GM23248 (cell line): ENCODE measurements at places on chromosomes 3 and 15. TPM values are rescaled to one million over a fixed set of nuclear protein-coding genes. Genes with fewer than 3 reads are reported as not detected.

Gene CGNL1
- 0.11 and 0.13 TPM in 2 replicates for total RNA-seq

Gene TMEM89
- total RNA-seq = not detected in 2 replicates

Gene SKIL
- 39.1 and 53.2 TPM in 2 replicates for total RNA-seq

Gene EFCAB12
- not detected in 2 replicates for total RNA-seq

Gene PLD1
- total RNA-seq = 1.8 and 4.6 TPM in 2 replicates

Gene CLRN1
- not detected in 2 replicates for total RNA-seq

Gene CHL1
- not detected in 2 replicates for total RNA-seq

Gene P2RY14
- total RNA-seq = not detected in 2 replicates

Gene BNC1
- total RNA-seq = 7.5 and 8.7 TPM in 2 replicates
